ENCODE measurements at places on chromosomes 5 and 9. TPM values are rescaled to one million over a fixed set of nuclear protein-coding genes. Genes with fewer than 3 reads are reported as not detected.

SPINK5 gene
- not detected for total RNA-seq

- no peak for DNase-seq
These were observed 56.6 kb downstream of the ADAM19 start for GRCh38 chr5:157518963-157519362.

- DNase-seq, result no peak
These were observed 242.8 kb downstream of the PRR16 start for GRCh38 chr5:120706877-120707276.

DNA sequence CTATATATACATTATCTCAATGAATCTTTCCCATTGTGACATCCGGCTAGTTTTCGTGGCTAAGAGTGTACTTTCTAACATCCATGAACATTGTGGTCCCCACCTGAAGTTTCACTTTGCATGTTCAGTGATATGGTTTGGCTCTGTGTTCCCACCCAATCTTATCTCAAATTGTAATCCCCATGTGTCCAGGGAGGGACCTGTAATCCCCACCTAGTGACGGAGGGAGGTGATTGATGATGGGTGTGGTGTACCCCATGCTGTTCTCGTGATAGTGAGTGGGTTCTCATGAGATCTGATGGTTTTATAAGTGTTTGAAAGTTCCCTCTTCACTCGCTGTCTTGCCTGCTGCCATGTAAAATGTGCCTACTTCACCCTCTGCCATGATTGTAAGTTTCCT, 28.1 kb downstream of the MRPL22 start:
- no peak for DNase-seq

- DNase-seq, result no peak
These were observed 306.7 kb upstream of the CLINT1 start for GRCh38 chr5:158165647-158166046.

GRCh38 chr5:151631941-151632340, 40.8 kb upstream of the FAT2 start:
- no peak for DNase-seq

- no peak for DNase-seq
These were observed 2.9 kb downstream of the FREM1 start for GRCh38 chr9:14907360-14907685.

SLC34A3 gene
- total RNA-seq, result not detected

GRCh38 chr9:136075881-136076678, 19.0 kb downstream of the NACC2 start:
- DNase-seq, result no peak

C5orf22 gene
- 24.9 TPM for total RNA-seq

All from NCI-H460 (cell line).